ENCODE measurements at places on chromosomes 7 and 10.

DNA sequence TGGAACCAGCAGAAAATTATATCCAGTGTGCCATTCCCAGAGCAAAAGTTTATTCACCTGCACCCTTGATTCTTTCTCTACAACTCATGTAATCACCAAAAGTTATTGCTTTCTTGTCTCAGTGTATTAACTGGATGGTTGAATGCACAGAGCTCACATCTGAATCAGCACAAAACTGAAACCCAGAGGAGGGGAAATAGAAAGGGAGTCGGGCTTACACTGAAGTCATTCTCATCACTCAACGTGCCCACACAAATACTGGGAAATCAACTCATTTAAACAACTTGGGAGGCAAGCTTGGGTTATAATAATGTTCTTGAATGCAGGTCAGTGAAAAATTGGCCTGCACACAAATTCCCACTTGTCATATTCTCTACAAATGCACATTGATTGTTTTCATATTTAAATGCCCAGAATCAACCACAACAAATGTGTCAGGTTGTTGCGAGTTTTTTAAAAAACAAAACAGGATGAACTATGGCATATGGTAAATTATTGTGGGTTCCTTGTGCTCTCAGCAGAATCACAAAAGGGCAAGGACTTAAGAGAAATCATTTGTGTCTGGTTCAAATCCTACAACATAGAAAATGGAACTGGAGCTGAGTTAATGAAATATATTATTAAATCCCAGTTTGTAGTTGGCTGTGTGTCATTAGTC is 125.9 kb upstream of the NOBOX start:
- DNase-seq: no peak

GRCh38 chr7:101245147-101245668 is 327 bp upstream of the FIS1 start:
- DNase-seq: no peak

- no peak for DNase-seq
Measured at GRCh38 chr10:50846753-50847152, 38.7 kb downstream of the A1CF start.

DNA sequence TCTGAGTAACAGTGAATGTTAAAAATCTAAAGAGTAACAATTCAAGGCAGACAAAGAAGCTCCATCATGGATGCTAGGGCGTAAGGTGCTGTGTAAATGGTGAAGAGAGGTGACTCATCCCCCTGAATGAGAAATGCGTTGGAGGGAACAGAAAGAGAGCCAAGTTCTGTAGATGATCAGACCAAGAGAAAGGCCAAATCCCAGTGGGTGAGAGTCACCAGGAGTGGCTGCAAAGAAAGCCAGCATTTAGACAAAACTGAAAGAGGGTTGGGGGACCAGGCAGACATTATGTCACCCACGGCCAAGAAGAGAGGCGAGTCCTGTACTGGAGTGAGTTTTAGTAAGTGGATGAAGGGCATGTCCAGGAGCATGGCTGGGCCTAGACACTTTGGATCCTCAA is 153.1 kb downstream of the TRIL start:
- DNase-seq: no peak

GRCh38 chr10:70985824-70986622 is 97.7 kb upstream of the PCBD1 start:
- DNase-seq: no peak

DNA sequence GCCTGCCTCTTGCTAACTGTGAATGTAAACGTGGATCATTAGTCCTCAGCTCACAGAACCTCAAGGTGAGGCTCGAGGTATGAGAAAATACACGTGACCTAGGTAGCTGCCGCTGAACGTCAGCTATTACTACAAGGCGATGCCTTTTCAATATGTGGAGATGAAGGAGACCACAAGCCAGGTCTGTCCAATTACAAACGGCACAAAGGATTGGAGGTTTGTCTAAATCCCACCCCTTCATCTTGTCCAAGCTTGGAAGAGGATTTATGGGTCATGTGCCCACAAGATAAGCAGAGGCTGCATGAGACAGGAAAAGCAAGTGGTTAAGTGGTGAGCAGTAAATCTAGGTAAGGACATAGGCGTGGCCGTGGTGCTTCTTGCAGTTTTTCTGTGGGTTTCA is 3.4 kb downstream of the H2BK1 start:
- no peak for DNase-seq

- DNase-seq: no peak
Measured at GRCh38 chr10:70592746-70593512, 9.6 kb downstream of the PRF1 start.
